Aorta (tissue), 5 donors: ENCODE measurements at places on chromosomes 2 and 18. TPM values are rescaled to one million over a fixed set of nuclear protein-coding genes. Genes with fewer than 3 reads are reported as not detected.

GRCh38 chr18:45403341-45404049, 211.8 kb upstream of the SLC14A2 start:
- no peak for DNase-seq

- DNase-seq: no peak
These were observed 19.2 kb downstream of the PMS1 start for GRCh38 chr2:189803431-189803830.

- no peak for DNase-seq
These were observed 788 bp downstream of the ARMC9 start for GRCh38 chr2:231199219-231199618.

GRCh38 chr2:62556086-62556485, 50.1 kb upstream of the TMEM17 start:
- DNase-seq: no peak

DNA sequence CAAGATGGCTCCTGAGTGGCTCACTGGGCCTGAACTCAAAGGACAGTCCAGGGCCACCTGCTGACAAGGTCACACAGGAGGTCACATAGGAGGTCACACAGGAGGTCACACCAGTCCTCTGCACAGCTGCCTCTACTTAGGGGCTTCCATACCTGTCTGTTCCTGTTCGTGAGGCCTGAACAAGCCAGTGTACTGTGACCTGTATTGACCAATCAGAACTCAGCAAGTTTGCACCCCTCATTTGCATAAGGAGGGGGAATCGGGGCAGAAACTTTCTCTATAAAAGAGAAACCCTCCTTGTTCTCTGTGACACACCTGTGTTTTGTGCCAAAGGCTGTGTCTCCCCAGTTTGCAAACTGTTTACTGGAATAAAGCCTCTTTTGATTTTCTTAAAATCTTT, 478.9 kb downstream of the EIPR1 start:
- DNase-seq: no peak

GRCh38 chr2:216133397-216133796, 24.2 kb downstream of the XRCC5 start:
- DNase-seq: no peak

- no peak for DNase-seq
These were observed 287.1 kb upstream of the ID2 start for GRCh38 chr2:8394569-8395359.

GRCh38 chr2:95037384-95037839, 11.9 kb downstream of the MAL start:
- DNase-seq: no peak

The CFAP65 gene
- total RNA-seq: not detected

GRCh38 chr18:495017-495416, 5.5 kb downstream of the COLEC12 start:
- no peak for DNase-seq

DNA sequence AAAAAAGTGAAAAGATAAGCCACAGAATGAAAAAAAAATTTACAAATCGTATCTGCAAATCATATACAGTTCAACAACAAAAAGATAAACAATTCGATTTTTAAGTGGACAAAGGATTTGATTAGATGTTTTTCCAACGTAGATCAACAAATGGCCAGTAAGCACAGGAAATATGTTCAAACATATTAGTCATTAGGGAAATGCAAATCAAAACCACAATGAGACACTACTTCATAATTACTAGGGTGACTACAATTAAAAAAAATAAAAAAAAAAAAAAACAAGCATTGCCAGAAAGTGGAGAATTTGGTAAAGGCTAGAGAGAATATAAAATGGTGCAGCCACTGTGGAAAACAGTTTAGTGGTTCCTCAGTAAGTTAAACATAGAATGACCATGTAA, 38.3 kb upstream of the RNU4ATAC start:
- DNase-seq: no peak

The CNDP1 gene
- 0.49 TPM for total RNA-seq

The GPD2 gene
- 31.3 TPM for total RNA-seq

GRCh38 chr2:172230332-172230888, 127.7 kb upstream of the DLX2 start:
- no peak for DNase-seq

The FHL2 gene
- total RNA-seq: 70.8 TPM

- DNase-seq: no peak
These were observed 72.8 kb upstream of the TAF1B start for GRCh38 chr2:9770308-9771100.

The RIT2 gene
- total RNA-seq: not detected

The CDK15 gene
- total RNA-seq: 3.9 TPM

The FAM228A gene
- total RNA-seq: 1.7 TPM

The VWC2L gene
- total RNA-seq: not detected

DNA sequence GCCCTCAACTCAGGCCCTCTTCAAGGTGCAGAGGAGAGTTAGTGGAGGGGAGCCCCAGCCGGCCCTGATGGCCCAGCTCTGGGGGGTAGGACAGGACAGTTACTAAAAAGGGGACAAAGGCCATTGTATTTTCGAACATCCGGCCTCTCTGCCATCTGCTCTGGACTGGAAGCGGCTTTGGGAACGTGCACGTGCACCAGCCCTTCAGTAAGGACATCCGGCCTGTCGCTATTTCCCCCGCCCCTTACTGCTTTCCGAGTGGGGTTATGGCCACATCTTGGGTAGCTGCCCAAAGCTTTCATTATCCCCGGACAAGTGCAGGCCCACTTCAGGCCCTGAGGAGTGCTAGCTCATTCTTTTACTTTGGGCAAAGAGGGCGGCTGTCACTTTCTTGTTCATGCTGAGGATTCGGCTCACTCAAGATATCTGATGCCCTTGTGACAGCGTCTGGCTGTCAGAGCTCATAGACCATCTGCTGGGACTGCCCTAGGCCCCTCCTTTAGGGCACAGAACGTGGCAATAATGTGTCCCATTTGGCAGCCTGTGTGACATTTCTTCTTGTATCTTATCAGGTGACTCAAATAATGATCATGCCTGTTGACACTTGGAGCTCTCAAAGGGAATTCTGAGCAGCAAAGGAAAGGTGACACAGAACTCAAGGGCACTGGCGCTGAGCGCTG, 17.5 kb downstream of the SLC4A3 start:
- DNase-seq: no peak

The NEU2 gene
- total RNA-seq: not detected

- no peak for DNase-seq
These were observed 126.6 kb downstream of the SH3RF3 start for GRCh38 chr2:109255654-109256053.

The KLHL41 gene
- total RNA-seq: 0.81 TPM

DNA sequence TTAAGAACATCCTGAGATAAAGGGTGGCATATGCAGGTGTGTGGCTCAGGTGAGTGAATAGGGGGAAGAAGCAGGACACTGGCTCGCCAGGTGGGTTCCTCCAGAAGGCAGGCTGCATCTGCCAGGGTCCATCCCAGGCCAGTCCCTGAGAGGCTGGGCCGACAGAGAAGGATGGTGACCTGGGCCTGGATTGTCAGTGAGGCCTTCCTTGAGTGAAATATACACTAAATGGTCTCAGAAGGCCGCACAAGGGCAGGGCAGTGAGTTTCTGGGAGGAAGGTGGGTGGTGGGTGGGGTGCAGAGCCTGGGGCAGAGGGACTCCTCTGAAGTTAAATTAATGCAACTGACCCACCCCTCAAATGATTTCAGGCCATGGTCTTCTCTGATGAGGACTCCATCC, 182.1 kb downstream of the ANKRD30B start:
- DNase-seq: no peak

DNA sequence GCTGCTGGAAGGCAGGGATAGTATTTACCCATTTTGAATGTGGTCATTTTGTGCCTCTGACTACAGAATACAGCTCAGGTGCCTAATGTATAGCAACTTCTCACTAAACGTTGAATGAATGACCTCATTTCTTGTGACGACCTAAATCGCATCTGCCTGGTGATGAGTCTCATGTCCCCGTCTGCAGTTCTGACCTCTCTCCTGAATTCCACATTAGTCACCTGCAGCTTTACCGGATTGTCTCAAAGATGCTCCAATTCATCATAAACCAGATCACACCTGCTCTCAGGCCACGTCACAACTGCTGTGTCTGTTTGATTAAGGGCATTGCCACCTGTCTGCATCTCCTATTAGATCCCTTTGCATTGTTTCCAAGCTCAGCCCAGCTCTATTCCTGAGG, 133.6 kb upstream of the MYT1L start:
- no peak for DNase-seq

The FARSB gene
- total RNA-seq: 14.6 TPM

The PIAS2 gene
- total RNA-seq: 45.5 TPM

The ELOA2 gene
- not detected for total RNA-seq

The SLC4A3 gene
- total RNA-seq: 2.0 TPM

GRCh38 chr2:231960810-231961348, 634 bp upstream of the DIS3L2 start:
- DNase-seq: no peak

DNA sequence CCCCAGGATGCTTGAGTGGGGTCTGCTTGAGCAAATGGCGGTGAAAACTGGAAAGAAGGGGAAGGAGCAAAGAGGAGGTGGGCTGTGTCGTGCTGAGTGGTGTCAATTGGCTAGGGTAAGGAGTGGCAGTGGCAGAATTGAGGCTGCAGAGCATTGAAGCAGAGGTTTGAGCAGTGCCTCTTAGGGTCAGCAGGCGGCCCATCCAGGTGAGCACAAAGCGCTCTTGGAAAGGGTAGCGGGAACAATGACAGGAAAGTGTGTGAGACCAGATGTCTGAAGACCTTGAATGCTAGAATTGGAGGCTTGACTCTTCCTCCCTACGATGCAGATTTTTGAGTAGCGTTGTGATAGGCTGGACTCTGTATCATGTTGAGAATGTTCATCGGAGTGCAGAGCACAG, 39.3 kb upstream of the IL1R1 start:
- no peak for DNase-seq

GRCh38 chr2:182610231-182610630, 105.8 kb upstream of the DNAJC10 start:
- no peak for DNase-seq

DNA sequence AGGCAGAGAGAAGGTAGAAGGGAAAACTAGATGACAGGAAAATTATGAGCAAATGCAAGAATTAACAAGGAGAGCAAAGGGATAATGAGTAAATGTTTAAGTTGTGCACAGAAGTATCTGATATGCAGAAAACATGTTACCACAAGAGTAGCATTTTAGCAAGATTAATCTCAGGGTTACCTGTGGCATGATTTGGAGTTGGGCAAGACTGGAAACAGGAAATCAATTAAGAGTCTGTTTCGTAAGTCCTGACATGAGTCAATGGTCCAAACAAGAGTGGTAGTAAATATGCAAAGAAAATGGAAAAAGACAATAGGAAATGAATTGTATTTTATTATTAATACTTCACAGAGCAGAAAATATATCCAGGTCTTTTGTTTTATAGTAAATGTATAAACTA, 17.3 kb upstream of the MTX2 start:
- no peak for DNase-seq

GRCh38 chr2:131367352-131367751, 3.4 kb upstream of the RAB6D start:
- DNase-seq: peak; percentile 42

The ANKRD30BL gene
- not detected for total RNA-seq

The LYG1 gene
- 1.8 TPM for total RNA-seq

GRCh38 chr18:49548229-49548636, 13.6 kb upstream of the LIPG start:
- DNase-seq: no peak

The SMC6 gene
- total RNA-seq: 11.6 TPM

The NYAP2 gene
- 1.7 TPM for total RNA-seq
